Activated naive CD8-positive, alpha-beta T cell treated with anti-CD3 and anti-CD28 coated beads, Interleukin-2, amount 50 U/mL, for 24 hours (primary cell): ENCODE measurements at places on chromosomes 16 and 17.

DNA sequence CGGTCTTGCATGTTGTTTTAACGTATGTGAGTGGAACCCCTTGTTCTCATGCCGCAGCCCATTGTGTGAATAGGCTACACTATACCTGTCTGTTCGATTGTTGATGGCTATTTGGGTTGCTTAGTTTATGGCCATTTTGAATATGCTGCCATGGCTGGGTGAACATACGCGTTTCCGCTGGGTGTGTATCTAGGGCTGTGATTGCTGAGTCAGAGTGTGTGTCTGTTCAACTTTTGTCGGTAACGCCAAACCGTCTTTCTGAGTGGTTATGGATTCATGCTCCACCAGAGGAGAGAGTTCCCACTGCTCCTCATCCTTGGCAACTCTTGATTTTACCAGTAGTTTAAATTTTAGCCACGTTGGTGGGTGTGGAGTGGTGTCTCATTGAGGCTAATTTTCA, 77.0 kb downstream of the METRNL start:
- DNase-seq = no peak

DNA sequence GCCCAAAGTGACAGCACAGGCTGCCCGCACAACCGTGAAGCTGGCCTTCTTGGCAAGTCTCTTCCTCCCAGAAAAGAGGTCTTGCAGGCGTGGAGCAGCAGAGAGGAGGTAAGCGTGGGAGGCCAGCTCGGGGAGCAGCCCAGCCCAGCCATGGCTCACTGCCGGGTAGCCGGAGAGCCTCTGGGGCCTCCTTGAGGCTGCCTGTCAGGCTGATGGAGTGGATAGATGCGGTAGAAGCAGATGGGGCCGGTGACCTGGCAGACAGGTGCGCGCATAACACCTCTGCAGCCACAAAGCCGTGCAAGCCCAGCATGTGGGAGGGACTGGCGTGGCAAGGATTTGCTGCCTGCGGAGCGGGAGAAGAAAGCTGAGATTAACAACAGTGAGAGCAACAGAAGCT, 17.1 kb upstream of the DOK4 start:
- no peak for DNase-seq

DNA sequence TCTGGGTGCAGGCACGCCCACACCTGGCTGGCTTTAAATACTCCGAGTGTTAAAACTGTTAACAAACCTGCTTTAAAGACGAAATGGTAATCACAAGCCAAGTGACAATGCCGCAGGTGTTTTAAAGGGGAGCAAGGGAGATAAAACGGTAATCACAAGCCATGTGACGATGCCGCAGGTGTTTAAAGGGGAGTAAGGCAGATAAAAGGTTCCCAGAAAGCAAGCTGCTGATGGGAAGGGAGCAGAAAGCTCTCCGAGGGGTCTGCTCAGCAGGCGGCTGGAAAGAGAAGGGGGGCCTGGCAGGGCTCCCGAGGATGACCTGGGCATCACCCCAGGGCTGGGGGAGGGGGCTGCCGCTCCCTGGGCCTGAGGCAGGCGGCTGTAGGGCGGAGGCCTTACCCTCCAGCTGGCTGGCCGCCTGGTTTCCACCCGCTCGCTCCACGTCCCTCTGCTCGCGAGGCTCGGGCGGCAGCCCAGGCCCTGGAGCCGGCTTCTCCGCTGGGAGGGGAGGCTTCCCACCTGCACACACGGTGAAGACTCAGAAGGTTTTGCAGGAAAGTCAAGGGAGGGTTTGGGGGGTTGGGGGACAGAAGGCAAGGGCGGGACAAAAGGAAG, 12.1 kb downstream of the NDUFAF8 start:
- no peak for DNase-seq

GRCh38 chr17:75894049-75894733, 2.6 kb downstream of the TRIM65 start:
- DNase-seq = no peak

DNA sequence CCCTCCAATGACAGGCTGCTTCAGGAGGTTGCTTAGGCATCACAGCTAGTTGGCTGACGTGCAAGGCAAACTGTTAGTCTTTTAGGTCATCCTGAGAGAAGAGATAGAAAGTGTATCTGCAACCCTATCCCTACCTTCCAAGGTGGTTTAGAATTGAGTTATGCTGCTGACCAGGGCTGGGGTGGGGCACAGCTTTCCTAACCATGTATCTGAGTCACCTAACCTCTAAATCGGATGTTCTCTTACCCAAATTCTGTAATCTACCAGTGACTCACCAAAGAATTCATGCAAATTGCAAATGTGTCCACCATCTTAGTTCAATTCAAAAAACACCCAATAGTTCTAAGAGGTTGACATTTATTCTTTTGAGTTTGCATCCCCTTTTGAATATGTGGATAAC, 107.2 kb upstream of the DYNLRB2 start:
- DNase-seq = no peak

- no peak for DNase-seq
Measured at GRCh38 chr17:34566873-34567272, 12.5 kb upstream of the TMEM132E start.

DNA sequence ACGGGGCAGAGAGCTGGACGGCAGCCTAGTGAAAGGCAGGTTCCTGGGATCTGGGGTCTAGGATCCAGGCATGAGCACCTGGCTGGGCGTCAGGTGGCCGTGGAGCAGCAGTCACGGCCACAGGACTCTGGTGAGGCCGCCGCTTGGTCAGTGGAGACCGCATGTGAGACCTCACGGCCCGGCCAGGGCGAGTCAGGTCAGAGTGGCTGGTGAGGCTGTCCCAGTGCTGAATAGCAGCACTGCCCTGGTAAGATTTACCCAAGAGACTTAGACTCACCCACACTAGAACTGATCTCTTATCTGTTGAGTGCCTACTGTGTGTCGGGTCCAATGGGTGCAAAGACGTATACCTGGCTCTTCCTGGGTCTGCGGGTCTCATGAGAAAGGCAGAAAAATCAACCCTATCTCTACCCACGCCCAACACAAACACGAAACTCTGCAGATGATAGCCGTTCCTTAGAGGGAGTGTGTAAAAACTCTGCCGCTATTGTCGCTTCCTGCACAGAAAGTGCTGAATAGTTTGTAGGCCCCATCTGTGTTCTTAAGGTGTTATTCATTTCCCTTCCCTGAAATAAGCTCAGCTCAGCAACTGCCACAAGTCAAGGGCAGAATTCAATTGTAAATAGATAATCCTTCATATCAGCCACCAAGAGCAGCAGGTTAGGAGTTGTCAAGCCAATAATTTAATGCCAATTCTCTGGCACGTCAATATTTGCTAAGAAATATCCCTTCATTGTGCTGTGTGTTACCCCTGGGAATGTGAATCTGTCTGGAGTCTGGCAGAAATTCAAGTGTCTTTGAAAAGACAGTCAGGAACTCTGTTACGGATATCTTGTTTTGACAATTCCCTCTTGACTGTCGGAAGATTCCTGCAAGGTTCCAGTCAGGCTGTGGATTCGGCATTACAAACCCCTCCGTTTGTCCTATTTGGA, 240.0 kb downstream of the NTN1 start:
- DNase-seq = no peak

DNA sequence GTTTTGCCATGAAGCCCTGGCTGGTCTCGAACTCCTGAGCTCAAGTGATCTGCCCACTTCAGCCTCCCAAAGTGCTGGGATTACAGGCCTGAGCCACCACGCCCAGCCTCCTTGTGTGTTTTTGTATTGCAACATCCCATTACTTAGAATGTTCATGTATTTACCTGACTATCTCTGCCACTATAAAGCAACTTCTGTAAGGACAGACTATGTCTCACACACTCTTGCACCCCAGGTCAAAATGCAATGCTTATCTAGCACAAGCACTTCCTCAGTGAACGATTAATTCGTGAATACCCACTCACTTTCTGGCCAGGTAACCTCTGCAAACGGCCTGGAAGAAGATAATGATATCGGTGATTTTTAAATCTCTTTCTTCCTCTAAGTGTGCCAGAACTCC, 82.6 kb downstream of the NDEL1 start:
- no peak for DNase-seq

DNA sequence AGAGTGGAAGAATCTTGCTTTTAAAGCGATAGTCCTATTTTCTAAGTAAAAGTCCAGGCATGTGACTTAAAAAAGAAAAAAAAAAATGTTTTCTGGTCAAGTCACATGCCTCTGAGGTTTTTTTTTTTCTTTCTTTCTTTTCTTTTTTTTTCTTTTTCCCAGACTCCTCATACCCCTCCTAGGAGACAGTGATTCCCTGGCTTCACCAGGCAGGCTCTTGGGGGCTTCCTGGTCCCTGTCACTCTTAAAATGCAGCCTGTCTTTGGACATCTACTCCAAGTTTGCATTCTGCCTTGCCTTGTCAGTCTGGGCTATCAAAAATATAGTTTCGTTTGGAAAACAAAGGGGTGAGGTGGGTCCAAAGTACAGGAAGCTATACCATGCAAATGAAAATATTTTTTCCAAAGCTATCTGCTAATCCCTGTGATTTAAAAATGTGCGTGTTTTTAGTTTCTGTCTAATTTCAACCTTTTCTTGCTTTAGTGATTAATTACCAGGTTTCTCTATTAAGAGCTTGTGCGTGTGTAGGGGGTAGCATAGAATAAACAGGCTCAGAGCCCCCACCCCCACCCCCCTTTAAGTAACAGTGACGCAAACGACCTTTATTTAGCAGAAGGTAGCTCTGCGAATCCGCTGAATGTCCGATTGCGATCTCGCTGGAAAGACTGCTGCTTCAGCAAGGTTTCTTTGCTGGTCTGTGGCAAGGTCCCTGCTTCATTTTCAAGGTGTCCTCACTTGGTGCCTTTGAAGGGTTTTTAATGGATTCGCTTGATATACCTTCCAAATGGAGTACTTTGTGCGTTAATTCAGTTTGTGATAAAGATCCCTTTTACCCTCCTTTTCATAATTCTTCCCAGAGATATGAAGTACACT, 510.2 kb downstream of the WWOX start:
- DNase-seq = no peak
